Activated CD4-positive, alpha-beta T cell treated with anti-CD3 and anti-CD28 coated beads, Interleukin-2, amount 50 U/mL, for 16 hours (primary cell): ENCODE measurements at places on chromosomes 2 and 18.

GRCh38 chr2:33268246-33268831 is 208.1 kb upstream of the RASGRP3 start:
- no peak for DNase-seq

DNA sequence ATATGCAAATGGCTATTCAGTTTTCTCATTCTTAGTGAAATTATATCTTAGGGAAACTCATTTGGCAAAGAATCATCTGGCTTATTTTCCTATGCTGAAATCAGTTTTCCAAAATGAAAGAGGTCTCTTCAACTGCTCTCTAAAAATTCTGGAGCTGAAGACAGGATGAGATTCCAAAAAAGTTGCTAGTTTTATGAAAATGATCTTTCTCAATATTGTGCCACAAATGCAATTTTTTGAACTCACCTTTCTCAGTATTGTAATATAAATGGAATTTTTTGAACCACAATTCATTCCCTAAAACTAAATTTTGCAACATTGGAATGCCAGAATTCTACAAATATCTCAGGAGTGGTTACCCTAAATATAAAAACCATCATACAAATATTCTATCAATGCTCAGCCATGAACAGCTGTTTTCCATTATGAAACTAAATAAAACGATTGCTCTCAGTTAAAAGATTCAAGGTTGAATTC is 147.7 kb upstream of the PKDCC start:
- no peak for DNase-seq

DNA sequence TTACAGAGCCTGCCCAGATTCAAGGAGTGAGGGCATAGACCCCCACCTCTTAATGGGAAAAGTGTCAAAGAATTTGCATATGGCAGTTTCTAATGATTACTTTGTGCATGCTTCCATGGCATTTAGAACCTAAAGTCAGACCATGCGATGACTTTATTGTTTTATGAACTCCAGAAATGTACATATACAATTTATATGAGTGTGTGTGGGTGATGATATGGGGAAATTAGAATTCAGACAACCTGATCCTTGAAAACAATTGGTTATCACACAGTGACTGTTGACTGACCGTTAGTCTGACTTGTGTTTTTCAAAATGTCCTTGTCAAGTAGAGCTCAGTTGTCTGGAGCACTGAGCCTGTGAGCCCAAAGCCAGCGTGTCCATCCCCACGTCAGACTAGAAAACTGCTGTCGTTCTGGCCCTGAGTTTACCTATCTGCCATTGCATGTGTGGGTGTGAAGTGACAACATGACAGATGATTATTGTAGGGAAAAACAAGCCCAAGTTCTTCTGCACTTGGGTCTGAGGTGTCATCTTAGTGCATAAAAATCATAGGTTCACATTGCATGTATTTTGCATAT is 128.4 kb downstream of the MYO3B start:
- no peak for DNase-seq

DNA sequence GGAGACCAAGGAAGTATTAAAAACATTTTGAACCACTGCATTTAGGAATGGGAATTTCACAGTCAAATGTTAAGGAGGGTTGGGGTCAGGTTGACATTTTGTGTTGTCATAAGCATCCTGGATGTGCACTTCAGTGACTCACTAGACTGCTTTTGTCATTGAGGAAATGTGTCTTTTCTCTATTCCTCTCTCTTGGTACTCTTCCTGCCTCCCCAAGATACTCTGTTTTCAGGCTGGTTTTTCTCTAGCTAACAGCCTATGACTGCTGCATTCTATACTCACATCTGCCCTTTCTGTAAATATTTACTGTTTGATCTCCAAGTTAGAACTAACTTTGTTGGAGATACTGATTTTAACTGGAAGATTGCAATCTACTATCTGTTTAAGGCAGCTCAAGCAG is 23.4 kb downstream of the XRCC5 start:
- no peak for DNase-seq

DNA sequence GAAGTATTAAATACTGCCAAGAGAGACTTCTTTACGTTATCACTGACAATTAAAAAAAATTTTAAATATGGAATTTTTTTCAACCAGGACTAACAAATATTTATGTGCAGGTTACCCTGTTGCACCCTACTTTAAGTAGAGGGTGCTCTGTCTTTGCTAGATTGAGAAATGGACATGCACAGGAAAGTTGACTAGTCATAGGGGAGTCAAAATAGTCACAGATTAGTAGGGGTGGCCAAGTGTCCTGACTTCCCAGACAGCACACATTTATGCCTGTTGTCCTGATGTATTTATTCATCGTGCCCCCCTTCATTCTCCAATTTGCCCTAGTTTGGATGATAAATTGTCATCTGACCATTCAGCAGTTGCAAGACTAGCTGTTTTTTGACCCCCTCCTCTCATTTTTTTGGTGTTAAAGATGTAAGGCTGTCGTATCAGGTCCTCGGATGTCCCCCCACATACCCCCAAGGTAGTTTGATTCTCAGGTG is 20.3 kb downstream of the CAB39 start:
- no peak for DNase-seq

GRCh38 chr2:36379710-36380448 is 24.3 kb downstream of the CRIM1 start:
- peak; percentile 26 for DNase-seq

DNA sequence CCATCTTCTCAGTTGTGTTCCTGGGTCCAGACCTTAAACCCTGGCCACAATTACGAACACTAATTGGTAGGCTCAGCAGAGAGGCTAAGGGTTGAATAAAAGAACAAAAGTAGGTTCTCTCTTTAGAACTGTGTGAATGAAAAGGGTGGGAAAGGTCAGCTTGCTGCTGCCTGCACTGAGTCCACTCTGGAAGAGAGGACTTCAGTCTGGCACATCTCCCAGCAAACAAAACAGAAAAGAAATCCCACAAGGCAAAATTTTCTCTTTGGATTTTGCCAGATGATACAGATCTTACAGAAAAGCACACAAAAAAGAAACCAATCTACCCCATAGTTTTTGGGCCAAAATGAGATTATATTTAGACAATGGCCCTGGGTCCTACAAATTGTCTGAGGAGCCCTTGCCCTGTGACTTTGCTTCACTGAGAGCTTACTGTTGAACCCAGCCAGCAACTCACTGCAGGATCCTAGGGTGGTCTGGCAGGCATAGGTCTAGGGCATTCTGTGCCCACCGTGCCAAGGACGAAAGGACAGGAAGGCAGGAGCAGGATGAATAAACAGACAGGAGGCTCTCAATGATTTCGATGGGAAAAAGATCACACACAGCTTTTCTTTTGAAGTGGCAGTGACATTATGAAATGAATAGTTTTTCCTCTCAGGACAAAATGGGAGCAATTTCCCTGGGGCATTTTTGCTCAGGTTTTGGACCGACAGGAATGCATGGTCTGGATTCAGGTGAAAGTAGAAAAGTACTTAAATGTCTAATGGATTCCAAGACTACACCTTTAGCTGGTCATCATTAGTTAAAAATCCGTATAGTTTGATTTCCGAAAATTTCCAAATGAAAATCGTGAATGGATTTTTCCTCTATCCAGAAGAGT is 68.4 kb upstream of the STAM2 start:
- no peak for DNase-seq

GRCh38 chr2:189153619-189154018 is 25.9 kb downstream of the COL5A2 start:
- no peak for DNase-seq

DNA sequence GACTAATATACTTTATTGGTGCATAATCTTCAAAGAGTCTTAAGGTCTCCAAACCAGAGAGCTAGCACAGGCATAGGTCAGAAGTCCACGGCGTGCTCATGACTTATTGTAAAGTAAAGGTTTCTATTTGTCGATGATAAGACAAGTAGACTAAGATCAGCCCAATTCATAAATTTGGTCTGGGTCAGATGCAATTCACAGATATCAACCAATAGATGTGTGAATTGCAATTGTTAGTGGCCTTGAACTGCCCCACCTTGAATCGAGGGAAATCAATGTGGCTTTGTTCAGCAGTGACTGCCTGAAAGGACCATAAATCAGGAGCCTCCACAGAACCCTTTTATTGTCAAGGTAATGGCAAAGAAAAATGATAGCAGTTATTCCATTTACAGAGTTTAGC is 39.1 kb upstream of the CPS1 start:
- DNase-seq = no peak

DNA sequence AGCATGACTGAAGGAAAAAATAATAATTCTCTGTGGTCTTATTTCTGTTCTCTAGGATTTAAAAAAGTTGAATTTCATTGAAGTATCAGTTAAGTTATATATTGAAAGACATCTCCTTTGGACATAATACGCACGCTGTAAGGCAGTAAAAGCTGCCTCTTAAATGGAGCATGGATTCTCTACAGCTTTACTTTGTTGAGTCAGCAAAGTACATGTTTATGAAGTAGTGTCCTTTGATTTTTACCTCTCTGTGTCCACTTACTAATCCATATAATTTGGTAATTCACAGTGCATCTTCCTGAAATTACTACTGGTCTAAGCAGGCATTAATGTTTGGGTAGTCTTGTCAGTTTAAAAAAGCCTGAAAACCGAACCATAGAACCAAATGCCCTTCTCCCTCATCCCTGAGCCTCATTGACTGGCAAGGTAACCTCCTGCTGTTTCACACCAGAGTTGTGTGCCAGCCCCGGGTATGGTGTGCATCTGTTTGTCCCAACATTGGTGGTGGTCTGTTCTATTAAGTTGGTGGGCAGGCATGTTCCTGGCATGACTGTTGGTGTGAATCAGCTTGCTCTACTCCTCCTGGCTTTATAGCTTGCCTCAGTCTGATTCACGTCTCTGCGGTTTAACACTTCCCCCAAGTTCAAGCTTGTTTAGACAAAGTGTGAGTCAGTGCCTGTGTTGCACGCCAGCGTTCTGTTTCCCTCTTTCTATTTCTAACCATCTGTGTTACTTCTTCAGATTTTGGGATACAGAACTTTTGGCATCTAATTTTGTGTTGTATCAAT is 71.0 kb upstream of the ITM2C start:
- peak; percentile 93 for DNase-seq

DNA sequence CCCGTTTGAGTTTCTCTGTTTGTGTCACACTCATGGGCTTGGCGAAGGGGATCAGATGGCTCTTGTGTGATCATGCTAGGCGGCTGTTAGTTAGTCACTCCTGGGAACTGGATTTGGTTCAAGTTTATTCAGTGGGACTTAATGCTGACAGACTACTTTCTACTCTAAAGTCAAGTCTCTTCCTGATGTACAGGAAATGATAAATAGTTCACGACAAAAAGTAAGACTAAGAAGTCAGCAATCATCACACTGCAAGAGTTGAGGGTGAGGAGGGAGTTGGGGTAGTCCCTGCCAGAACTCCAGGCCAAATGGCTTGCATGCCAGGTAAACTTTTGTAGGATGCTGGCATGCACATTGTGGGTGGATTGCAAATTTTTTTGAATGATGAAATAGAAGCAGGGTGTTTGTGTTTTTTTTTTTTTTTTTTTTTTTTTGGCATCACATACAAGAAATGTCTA is 25.1 kb upstream of the CCL20 start:
- DNase-seq = no peak

DNA sequence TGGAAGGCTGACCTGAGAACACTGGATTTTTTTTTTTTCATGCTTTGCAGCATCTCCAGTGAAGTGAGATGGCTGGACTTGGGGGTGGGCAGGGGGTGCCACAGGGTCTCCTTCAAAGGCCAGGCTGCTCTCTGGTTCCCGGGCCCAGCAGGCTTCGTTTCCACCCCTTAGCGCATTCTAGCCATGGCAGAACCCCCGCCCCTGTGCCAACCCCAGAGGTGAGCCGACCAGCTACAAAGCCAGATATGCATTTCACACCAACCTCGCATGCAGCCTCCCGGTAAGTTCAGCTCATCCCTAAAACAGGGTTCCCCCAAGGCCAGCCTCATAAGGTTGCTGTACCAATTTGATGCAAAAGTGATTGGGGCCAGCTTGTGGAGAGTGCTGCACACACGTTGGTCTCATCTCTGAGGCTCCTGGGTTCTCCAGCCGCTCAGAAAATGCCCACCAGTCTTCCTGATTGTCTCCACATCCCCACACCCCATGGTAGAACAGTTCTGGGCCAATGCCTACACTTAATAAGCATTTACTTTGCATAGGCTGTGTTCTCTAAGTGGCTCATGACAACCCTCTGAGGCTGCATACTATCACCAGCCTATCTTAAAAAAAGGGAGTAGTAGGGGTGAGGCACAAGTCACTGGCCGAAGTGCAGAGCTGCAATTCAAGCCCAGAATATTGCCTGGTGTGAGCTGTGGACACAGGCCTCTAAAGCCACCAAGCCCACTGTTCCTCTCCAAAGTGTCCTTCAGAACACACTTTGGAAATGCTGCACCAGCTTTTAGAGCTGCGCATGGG is 23.3 kb downstream of the SMAD7 start:
- no peak for DNase-seq

- DNase-seq = no peak
Measured at GRCh38 chr18:24740829-24741228, 280.4 kb downstream of the HRH4 start.

DNA sequence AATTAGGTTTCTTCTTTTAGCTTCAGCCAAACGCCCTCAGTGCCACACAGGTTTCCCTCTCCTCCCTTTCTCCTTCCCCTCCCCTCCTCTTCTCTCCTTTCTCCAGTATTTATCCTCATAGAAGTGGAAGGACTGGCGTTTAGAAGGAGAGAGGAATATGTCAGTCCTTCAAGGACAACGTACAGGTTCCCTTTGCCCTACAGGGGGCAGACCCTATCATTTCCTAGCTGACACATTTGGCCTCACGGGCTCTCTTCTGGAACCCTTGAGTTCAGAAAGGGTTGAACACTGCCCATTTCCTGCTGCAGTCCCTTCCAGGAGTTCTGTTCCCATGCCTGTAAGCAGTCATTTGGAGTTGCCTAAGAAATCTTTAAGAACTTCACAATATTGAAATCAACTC is 46.1 kb downstream of the CDCA7 start:
- peak; percentile 10 for DNase-seq

DNA sequence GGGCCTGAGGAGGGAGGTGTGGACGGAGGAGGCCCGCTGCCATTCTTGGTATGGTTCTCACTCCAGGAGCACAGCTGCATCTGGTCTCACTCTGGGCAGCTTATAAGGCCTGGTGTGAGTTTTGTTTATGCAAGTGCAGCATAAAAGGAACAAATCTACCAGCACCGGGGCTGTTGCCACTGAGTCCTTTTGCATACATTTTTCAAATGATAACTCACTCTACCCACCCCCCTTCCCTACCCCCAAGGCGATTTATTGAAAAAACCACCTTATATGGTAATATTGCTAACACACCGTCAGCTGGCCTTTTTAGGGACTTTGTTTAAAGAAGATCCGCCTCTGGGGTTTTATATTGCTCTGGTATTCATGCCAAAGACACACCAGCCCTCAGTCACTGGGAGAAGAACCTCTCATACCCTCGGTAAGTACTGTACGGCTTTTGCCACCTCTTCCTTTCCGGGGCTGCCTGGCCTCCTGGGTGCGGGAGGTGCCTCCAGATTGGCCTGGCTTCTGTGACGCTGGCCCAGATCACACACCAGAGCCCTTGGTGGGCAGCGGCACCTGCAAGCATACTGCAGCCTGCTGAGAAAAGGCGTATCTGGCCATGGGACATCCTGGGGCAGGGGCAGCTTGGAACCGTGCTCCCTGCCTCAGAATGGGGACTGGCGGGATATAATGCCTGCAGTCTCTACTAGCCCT is at the start of gene ACTG2:
TSS of gene ACTG2 (plus strand) at position 378 of the 699 bp plus-strand sequence. CDS start 8,304 bp downstream, outside the sequence.
- no peak for DNase-seq

GRCh38 chr2:210971431-210971830 is 415.0 kb downstream of the CPS1 start:
- no peak for DNase-seq

GRCh38 chr2:236569573-236569973 is at the start of gene ACKR3:
Gene ACKR3 (plus strand): TSS chr2:236569825. CDS start chr2:236580466, 10,641 bp downstream.
- DNase-seq = peak; percentile 70
